ENCODE measurements at places on chromosomes 6 and 20.

GRCh38 chr6:17473554-17473953 is 80.2 kb downstream of the CAP2 start:
- DNase-seq, result peak; percentile 13

- DNase-seq, result no peak
These were observed 10.2 kb upstream of the DNAJC5 start for GRCh38 chr20:63884506-63885263.

- DNase-seq, result no peak
These were observed 125.6 kb downstream of the EYA2 start for GRCh38 chr20:47020231-47020630.

DNA sequence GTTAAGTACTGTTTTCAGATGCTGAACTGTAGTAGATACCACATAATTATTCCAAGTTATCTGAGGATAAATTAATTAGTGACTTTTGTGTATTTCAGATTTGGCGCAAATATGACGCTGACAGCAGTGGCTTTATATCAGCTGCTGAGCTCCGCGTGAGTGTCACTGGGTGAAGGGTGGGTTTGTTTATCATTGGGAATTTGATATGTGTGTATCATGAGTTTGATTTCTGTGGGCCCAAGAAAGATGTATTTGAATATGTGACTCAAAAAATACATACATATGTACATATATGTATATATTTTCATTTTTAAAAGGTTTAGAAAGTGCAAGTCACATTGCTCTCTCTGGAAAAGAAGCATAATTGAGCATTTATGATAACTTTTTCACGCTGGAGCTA is 17.4 kb downstream of the SCGN start:
- no peak for DNase-seq

DNA sequence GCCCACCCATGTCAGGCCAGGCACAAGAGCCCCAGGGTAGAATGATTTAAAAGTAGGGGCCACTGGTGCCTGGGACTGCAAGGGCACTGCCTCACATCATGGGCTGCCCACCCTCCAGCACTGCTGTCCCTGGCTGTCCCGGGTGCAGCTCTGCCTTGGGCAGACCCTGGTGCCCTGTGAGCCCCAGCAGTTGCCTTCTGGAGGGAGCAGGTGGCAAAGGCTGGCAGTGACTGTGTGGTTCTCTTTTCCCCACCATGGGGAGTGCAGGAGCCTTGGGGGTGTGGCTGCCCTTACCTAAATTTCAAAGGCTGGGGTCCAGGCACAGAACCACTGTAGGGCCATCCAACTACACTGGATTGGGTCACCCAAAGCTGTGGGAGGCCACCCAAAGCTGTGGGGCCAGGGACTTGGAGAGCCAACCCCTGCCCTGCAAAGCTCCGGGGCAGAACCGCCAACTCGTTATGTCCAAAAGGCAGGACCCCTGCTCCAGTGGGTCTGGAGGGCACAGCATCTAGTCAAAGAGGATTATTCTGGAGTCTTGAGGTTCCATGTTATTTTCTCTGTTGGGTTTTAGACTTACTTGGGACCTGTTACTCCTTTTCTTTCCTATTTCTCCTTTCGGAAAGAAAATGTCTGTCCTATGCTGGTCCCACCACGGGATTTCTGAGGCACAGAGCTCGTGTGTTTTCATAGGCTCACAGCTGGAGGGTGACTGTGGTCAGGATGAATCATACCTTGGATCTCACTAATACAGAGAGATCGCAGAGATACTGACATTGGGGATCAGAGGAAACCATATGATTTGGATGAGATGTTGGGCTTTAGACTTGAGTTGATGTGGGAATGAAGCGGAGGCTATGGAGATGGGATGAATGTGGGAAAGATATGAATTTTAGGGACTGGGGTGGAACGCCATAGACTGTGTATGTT is 65.3 kb downstream of the RAMACL start:
- no peak for DNase-seq

Data from fibroblast of skin of left quadriceps (primary cell).